ENCODE measurements at places on chromosomes 2 and 18.

DNA sequence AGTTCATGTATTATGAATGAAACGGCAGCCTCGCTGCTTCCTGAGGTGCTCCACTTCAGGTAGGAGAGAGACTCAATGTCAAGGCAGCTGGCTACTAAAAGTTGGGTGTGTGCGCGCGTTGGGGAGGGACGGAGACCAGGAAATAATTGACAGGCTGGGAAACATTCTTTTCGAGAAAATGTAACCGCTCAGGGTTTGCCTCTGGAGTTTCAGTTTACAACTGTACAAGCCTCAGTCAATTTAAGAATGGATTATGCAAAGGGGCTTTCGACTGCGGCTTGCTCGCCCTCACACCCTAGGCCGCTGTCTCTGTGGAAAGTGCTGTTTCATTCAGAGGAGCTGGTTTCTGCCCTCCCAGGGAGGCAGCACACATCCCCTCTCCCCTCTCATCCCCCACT lies 4.4 kb upstream of the SPRED2 start:
- DNase-seq: peak; percentile 8

- no peak for DNase-seq
These were observed 21.3 kb downstream of the SCN1A start for GRCh38 chr2:166106431-166107015.

GRCh38 chr2:141900826-141901225 lies 230.0 kb downstream of the LRP1B start:
- no peak for DNase-seq

DNA sequence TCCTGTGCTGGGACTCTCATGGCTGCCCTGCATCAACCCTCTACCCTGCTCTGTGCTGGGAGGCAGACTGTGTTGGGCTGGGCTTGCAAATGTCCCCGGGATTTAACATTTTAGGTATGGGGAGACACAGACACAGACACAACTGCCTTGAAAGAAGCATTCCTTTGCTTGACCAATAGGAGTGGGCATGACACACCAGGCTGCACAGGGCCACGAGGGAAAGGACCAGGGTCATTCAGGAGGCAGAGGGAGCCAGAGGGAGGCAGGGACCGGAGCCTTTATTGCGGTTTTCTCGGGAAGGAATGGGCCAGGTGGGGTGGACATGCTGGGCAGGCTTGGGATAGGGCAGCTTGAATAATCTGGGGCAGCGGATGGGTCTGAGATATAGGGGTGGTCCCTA lies 238.7 kb upstream of the COPS8 start:
- DNase-seq: no peak

DNA sequence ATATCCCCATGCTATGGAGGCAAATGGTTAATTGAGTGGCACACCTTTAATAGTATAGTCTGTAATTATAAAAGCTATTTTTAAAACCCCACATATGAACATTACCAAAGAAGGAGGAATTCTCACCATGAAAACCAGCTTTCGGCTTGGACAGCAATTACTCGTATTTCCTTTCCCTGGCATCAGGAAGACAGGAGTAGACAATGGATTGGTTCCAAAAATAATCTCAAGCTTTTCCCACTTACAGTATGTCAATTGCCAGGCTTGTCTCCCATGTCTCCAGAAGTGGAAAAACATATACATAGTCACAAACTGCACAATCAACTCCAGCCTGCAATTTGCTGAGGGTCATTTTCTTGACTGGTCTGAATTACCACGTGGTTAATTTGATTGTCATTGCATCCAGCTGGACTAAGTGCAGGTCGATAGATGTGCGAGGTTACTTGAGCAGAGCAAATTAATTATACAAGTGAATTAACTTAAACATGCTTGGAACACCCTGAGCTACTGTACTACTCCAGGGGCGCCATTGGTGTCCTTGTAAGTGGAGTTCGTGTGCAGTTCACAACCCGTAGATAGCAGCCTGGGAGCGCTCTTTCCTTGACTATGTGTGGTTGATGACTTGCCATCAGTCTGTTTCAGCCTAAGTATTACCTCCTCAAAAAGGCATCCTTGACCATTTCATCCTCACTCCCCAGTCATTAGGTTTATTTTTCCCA lies 124.3 kb upstream of the PELI1 start:
- DNase-seq: no peak

DNA sequence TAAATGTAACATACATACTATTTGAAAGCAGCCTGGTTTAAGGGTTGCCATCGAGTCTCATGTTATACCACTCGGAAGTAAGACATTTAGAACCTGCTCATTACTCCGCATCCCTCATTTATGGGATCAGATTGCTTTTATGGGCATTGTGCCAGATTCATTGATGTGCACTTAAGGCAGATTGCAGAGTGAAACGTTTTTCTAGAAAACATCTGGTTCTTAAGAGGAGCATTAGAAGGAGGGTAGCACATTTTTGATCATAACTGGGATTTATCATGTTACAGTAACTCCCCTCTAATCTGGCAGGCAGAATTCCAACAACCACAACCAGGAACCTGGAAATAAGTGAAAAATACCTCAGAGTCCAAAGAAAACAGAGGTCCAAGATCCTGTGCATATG lies 74.2 kb upstream of the GALNT3 start:
- DNase-seq: no peak

- DNase-seq: no peak
These were observed 29.2 kb downstream of the MTHFD2 start for GRCh38 chr2:74227646-74228045.

GRCh38 chr2:54497763-54498680 lies 41.9 kb downstream of the SPTBN1 start:
- no peak for DNase-seq

GRCh38 chr2:38474021-38474456 lies 97.0 kb upstream of the ATL2 start:
- DNase-seq: no peak

All from bone marrow (tissue), 2 donors.